Kasumi-1 (cell line): ENCODE measurements at places on chromosomes 2 and 18.

- no peak for DNase-seq
Measured at GRCh38 chr2:196459539-196459938, 180.0 kb upstream of the CCDC150 start.

DNA sequence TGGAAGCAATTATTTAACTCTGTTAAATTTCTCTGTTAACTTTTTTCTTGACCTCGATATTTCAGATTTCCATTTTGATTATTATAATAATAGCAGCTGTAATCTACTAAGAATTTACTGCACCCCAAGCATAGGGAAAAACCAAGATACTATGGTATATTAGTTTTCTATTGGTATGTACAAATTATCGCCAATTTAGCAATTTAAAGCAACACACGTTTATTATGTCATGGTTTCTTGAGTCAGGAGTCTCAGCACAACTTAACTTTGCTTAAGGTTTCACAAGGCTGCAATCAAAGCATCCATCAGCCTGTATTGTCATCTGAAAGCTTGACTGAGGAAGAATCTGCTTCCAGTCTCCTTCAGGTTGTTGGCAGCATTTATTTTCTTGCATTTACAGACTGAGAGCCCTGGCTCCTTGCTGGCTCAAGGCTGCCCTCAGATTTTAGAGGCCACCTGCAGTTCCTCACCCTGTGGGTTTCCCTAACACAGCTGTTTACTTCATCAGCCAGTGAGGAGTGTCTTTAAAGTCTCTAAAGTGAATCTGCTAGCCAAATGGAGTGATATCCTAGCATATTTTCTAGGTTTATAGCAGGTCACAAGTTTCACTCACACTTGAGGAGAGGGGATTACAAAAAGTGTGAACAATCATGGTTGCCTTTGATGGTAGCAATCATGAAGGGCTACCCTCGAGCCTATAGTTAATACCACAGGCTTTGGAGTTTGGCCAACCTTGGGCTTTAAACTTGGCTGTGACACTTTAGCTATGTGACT lies 4.4 kb upstream of the VPS54 start:
- DNase-seq, result no peak

DNA sequence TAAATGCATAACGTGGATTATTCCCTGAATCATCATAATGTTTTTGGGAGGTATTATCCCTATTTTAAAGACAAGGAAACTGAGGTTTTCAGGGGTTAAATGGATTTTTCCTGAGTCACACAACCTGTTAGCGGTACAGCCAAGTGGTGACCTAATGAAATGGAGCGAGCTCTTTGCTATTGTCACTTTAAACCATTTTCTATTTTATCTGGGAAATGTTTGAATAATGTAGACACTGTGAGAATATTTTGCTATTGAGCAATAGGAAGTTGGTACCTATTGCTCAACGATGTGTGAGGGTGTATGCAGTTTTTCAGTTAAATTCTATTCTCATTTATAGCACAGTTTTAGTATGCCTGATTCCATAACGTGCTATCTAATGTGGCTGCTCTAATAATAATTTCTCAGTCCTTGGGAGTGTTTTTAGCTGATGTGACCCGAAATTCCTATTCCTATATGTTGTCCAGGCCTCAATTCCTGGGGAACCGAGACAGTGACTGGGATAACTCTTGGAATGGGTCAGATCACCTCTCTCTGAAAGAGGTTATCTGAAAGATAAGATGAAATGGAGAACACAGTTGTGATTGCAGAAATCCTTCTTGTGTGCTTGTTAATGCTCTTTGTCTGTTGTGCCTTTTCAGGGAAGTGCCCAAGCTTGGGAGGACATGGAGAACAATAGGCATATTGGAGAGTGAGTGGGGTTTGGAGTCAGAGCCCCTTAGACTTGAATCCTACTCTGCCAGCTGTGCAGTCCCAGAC lies 38.4 kb downstream of the ABCB11 start:
- DNase-seq, result peak; percentile 50

DNA sequence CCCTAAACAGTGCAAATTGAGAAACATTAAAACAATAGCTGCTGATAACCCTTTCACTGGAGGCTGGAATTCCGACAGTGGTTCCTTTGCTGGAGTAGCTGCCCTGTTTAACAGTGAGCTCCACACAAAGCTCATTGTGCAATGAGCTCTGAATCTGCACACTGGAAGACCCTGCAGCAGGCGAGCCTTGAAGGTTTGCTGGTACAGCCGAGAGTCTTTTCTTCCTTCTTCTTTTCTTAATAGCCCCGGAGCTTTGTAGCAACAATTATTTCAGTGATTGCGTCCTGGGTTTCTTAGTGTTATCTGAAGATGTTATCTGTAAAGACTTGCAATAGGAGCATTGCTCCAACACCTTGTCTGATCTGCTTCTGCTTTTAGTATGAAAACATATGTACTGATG lies 50.8 kb upstream of the CXCR4 start:
- peak; percentile 25 for DNase-seq

GRCh38 chr2:101809698-101810097 lies 112.2 kb downstream of the MAP4K4 start:
- no peak for DNase-seq

DNA sequence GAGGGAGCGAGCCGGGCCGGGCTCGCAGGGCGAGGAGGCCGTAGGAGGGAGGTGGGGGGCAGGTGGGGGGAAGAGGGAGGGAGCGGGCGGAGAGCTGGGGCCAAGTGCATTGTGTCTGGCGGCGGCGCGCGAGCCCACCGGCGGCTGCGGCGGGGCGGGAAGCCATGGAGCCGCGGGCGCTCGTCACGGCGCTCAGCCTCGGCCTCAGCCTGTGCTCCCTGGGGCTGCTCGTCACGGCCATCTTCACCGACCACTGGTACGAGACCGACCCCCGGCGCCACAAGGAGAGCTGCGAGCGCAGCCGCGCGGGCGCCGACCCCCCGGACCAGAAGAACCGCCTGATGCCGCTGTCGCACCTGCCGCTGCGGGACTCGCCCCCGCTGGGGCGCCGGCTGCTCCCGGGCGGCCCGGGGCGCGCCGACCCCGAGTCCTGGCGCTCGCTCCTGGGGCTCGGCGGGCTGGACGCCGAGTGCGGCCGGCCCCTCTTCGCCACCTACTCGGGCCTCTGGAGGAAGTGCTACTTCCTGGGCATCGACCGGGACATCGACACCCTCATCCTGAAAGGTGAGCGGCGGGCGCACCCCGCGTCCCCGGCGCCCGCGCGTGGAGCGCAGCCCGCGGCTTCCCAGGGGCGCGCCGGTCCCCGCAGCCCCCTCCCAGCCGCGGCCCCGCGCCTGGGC lies at the start of gene TMEM178A:
Gene TMEM178A (plus strand): TSS at position 107 of the 680 bp plus-strand sequence. CDS start 58 bp downstream, at position 165.
- DNase-seq, result no peak

DNA sequence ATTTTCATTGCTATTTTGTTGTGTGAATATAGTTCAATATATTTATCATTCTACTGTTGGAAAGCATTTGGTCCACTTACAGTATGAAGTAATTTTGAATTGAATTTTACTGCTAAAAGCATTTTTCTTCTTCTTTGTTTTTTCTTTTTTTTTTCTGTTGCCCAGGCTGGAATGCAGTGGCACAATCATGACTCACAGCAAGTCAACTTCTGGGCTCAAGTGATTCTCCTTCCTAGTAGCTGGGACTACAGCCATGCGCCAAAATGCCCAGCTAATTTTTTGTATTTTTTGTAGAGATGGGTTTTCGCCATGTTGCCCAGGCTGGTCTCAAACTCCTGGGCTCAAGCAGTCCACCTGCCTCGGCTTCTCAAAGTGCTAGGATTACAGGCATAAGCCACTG lies 2.4 kb upstream of the ETAA1 start:
- DNase-seq, result no peak

- no peak for DNase-seq
Measured at GRCh38 chr2:146659976-146660375, 1184.9 kb upstream of the ACVR2A start.

DNA sequence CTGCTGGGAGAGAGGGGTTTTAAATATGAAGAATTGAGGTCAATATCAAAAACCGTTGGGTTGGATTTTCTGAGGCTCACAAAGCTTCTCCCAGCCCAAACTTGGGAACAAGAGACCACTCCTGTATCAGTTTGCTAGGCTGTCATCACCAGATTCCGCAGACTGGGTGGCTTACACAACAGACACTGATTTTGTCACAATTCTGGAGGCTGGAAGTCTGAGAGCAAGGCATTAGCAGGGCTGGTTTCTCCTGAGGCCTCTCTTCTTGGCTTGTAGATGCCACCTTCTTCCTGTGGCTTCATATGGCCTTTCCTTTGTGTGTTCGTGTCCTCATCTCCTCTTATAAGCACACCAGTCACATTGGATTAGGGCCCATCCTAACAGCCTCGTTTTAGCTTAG lies 122.9 kb upstream of the COPS8 start:
- no peak for DNase-seq

- no peak for DNase-seq
Measured at GRCh38 chr2:217418090-217418489, 558.2 kb upstream of the TNP1 start.

DNA sequence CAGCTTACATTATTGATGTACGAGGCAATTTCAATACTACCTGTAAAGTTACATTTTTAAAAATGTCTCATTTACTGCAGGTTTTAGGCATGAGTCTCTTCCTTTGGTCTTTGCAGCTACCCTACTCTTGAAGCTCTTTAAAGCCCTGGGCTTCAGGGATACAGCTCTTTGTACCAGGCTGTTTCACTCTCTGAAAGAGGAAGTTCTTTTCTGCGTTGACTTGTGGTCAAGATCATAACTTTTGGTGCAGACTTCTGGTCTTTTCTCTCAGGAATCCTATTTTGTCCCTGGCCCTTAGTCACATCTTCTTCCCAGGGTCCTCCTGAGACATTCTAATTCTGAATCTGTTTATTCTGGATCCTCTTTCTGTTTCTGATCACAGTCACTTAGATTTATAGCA lies 16.6 kb upstream of the HRH4 start:
- DNase-seq, result peak; percentile 79

DNA sequence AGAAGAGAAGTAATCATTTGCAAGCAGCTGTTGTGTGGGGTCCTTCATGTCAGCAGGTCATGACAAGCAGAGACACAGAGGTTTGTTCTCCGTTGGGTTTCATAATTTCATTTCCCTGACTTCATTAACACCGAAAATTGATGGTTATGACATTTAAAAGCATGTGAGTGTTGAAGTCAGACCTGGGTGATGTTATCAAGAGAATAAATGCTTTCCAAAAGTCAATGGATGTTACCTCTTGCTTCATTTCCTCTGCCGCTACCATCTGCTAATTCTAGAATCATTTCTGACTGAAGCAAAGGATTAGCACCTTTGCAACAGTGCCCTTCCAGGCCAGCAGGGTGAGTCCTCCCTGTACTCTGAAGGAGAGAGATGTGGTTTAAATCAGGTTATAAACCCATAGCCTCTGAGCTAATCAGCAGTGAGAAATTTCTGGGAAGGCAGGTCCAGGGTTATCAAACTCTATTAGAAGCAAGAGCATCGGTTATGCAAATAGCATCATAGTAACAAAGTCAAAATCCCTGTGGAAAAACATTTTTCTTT lies 446.2 kb downstream of the PIK3C3 start:
- DNase-seq, result no peak

DNA sequence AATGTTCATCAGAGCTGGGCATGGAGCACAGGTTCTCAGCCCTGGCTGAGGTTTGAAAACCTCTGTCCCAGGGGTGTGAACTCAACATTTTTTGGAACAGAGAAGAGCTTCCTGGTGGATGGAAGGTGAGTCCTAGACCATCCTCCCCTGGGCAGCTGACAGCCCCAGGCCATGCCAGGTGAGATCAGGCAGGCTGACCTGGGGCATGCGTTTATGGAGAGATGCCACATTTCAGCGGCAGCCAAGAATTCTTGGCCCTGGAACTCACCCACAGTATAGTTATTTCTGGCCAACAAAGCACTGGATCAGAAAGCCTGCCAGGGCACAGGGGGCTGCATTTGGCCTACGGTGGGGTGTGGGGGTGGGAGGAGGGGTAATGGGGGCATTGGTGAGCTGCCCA lies 83.8 kb downstream of the EDAR start:
- DNase-seq, result no peak

DNA sequence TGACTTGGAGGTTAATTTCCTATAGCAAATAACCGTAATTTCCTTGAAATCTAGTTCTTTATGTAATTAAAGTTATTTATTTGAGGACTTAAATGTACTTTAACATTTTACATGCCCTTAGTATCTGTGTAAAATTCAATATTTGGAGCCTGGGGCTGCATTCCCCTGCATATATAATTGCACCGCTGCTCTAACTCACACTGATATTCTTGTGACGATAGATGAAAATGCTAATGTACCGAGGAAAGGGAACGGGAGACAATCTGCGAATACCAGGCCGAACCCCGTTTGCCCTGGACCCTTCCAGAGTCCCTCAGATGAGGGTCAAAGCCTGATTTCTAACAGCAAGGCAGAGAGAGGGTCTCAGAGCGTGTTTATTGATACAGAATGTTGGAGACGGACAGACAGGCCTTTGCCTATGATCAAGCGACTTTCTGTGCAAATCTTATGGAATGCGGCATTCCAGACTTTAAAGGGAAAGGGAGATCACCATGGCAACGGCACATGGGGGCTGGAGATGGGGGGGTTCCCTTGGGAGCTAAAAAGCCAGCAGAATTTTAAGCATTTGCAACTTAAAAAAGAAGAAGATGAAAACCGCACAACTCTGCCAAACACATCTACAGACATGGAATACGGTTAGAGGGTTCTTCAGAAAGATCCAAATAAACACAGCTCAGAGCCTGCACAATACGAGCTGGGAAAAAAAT lies 57.6 kb upstream of the TWIST2 start:
- DNase-seq, result no peak

DNA sequence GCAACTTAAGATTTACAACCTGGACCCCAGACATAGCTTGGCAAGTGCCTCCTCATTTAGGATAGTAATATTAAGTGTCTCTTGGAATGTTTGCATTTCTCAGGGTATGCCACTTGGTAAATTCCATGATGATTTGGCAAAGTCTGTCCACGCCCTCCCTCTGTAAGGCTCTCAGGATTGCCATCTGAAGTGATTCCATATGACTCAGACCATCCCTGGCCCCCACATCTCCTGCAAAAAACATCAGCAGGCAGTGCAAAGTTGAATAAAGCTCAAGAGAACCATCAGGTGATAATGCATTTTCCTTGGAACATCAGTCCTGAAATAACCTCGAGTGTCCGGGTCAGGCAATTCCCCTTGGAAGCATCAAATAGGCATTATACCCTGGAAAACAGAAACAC lies 27.1 kb upstream of the PIEZO2 start:
- DNase-seq, result no peak

DNA sequence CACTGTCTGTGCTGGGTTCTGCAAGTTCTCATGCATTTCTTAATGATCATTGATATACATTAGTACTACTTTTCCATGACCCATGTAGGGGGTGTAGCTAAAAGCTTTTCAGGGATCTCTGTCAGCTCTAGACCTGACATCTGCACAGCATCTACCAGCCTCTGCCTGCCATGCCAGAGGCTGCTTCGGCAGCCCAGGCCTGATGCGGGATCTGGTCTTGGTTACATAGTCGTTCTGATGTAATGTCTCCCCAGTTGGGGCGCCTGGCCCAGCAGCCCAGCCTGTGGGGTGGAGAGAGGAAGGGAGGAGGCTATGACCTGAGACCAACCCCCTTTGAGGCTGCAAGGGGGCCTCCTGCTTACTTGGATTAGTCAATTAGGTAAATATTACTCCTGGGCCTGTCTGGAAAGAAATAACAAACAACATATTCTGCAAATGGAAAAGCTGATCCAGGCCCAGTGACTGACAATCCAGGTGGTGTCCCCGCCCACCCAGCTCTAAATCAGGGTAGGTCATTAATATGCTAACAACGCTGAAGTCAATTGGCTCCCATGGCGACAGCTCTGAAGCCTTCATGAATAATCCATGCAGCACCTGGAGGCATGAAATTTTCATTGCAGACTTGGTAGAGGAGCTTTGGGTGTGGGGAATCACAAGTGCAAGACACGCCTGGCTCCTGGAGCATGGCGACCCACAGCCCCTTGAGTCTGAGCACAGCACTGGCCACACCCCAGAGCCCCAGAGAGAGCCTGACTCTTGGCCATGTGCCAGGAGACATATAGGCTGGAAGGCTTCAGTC lies 575.3 kb downstream of the CMPK2 start:
- no peak for DNase-seq
